ENCODE measurements at places on chromosomes 4 and X. TPM values are rescaled to one million over a fixed set of nuclear protein-coding genes. Genes with fewer than 3 reads are reported as not detected.

The NEIL3 gene
- 3.7 TPM for total RNA-seq

The KDR gene
- 2.5 TPM for total RNA-seq

The SUV39H1 gene
- 5.1 TPM for total RNA-seq

The ARHGAP6 gene
- total RNA-seq = 20.9 TPM

The ZCCHC18 gene
- 2.4 TPM for total RNA-seq

The MTNR1A gene
- not detected for total RNA-seq

The GNL3L gene
- total RNA-seq = 27.1 TPM

The RIPPLY1 gene
- total RNA-seq = not detected

The MAGEA2 gene
- total RNA-seq = not detected

The MRPS18C gene
- total RNA-seq = 26.1 TPM

The POU4F2 gene
- total RNA-seq = not detected

The TMSB15C gene
- total RNA-seq = 3.3 TPM

The FOXO4 gene
- 4.2 TPM for total RNA-seq

The NAA11 gene
- not detected for total RNA-seq

The PRKG2 gene
- 7.9 TPM for total RNA-seq

The NAT8L gene
- total RNA-seq = 0.09 TPM

The PKD2 gene
- total RNA-seq = 197 TPM

The GPR119 gene
- not detected for total RNA-seq

The RIBC1 gene
- 1.6 TPM for total RNA-seq

The TRIM61 gene
- total RNA-seq = 2.5 TPM

The GIMD1 gene
- total RNA-seq = not detected
